ENCODE measurements at places on chromosomes 7 and 10. TPM values are rescaled to one million over a fixed set of nuclear protein-coding genes. Genes with fewer than 3 reads are reported as not detected.

The MUC12 gene
- total RNA-seq: 12.2 TPM

DNA sequence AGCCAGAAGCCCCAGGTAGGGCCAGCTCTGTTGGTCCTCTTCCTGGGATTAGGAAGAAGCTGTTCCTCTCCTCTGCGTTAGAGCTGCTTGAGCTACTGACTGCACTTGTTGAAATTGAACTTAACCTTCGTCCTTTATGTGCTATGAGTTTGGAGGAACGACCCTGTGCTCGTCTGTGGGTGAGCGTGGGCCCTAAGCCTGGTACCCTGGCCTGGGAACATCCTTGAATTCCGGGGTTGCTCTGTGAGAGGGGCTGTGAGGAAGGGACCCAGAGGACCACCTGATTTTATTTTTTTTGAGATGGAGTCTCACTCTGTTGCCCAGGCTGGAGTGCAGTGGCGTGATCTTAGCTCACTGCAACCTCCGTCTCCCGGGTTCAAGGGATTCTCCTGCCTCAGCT, 447.2 kb upstream of the FOXK1 start:
- no peak for DNase-seq
- H3K4me3 ChIP-seq: no peak overlapping the region
- H3K36me3 ChIP-seq: no peaks in the 10 kb centered on the region

GRCh38 chr7:104550362-104550761, 222.0 kb downstream of the LHFPL3 start:
- H3K36me3 ChIP-seq: no peaks in the 10 kb centered on the region
- no peak for DNase-seq
- no peaks in the 10 kb centered on the region for H3K27me3 ChIP-seq
- no peak overlapping the region for H3K27ac ChIP-seq
- no peaks in the 10 kb centered on the region for H3K4me1 ChIP-seq

DNA sequence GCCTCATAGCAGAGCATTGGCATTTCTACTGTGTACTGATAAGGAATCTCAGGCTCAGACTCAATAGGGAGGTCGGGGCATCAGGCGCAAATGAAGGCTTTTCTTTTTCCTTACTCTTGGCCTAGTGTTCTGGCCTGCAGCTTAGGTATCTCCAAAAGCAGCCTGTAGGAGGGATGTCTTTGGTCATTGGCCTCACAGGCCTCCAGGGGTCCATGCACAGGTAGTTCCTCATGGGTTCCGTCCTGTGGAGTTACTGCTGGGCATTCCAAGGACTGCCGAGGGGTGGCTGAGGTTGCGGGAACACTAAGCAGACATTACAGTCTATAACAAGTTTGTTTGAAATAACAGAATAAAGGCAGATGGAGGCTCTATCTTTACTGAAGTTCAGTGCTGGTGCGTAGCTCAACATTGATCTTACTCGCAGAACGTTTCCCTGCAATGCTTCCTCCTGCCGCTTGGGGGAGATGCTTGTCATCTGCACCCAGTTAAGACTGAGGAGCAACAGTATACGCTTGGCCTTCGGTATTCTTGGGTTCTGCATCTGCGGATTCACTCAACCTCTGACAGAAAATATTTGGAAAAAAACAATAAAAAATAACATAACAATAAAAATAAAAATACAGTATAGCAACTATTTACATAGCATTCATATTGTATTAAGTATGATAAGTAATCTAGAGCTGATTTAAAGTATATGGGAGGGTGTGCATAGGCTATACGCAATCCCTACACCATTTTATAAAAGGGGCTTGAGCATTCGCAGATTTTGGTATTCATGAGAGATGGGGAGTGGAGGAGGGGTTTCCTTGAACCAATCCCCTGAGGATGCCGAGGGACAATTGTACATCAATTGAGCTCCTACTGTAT, 58.9 kb downstream of the SH2D4B start:
- peak; percentile 66 for DNase-seq
- no peaks in the 10 kb centered on the region for H3K4me1 ChIP-seq
- no peaks in the 10 kb centered on the region for H3K36me3 ChIP-seq
- H3K27ac ChIP-seq: no peak overlapping the region
- no peak overlapping the region for H3K4me3 ChIP-seq
- H3K27me3 ChIP-seq: no peaks in the 10 kb centered on the region

DNA sequence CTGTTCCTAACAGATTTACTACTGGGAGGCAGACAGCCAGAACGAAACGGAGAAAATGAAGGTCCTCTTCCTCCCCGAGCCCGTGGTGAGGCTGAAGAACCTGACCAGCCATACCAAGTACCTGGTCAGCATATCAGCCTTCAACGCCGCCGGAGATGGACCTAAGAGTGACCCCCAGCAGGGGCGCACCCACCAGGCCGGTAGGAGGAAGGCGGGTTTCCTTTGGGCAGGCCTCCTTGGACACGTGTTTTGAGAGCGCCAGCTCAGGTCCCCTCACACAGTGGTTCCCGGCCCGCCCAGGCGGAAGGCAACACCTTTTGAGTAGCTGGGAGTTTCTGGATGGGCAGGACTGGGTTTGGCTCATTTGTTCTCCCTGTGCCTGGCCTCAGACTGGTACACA, 474.0 kb upstream of the FOXK1 start:
- H3K27ac ChIP-seq: no peak overlapping the region
- H3K27me3 ChIP-seq: no peaks in the 10 kb centered on the region
- H3K36me3 ChIP-seq: no peaks in the 10 kb centered on the region
- no peaks in the 10 kb centered on the region for H3K4me1 ChIP-seq

The VWA2 gene
- 1.6 TPM for total RNA-seq

GRCh38 chr7:26197153-26198115, 3.1 kb downstream of the HNRNPA2B1 start:
- H3K4me1 ChIP-seq: peaks cover 2% of the 10 kb centered on the region

GRCh38 chr10:69317175-69317604, 38.9 kb downstream of the HK1 start:
- H3K27ac ChIP-seq: no peak overlapping the region
- peaks cover 4% of the 10 kb centered on the region for H3K36me3 ChIP-seq
- H3K4me1 ChIP-seq: peaks cover 24% of the 10 kb centered on the region
- H3K27me3 ChIP-seq: no peaks in the 10 kb centered on the region
- DNase-seq: peak; percentile 62

- DNase-seq: peak; percentile 32
- peaks cover 2% of the 10 kb centered on the region for H3K36me3 ChIP-seq
- no peak overlapping the region for H3K27ac ChIP-seq
- H3K4me1 ChIP-seq: no peaks in the 10 kb centered on the region
- H3K4me3 ChIP-seq: no peak overlapping the region
Observed at GRCh38 chr10:48456361-48456804, 148.5 kb downstream of the ARHGAP22 start.

- H3K27ac ChIP-seq: no peak overlapping the region
- no peak for DNase-seq
- no peaks in the 10 kb centered on the region for H3K4me1 ChIP-seq
- H3K27me3 ChIP-seq: 0 out of 2 replicates have a peak, but pooled peaks cover 2% of the 10 kb centered on the region
- no peak overlapping the region for H3K4me3 ChIP-seq
Observed at GRCh38 chr10:3763852-3764625, 21.0 kb downstream of the KLF6 start.

- no peak overlapping the region for H3K27ac ChIP-seq
- no peak overlapping the region for H3K4me3 ChIP-seq
- H3K36me3 ChIP-seq: no peaks in the 10 kb centered on the region
- no peaks in the 10 kb centered on the region for H3K27me3 ChIP-seq
- DNase-seq: no peak
- H3K4me1 ChIP-seq: no peaks in the 10 kb centered on the region
Observed at GRCh38 chr10:128025951-128026350, 100.3 kb downstream of the MKI67 start.

The CTNNA3 gene
- total RNA-seq: 2.3 TPM

GRCh38 chr7:2559283-2559950, 638 bp downstream of the IQCE start:
- H3K4me1 ChIP-seq: no peaks in the 10 kb centered on the region
- no peak for DNase-seq
- H3K27ac ChIP-seq: no peak overlapping the region
- no peaks in the 10 kb centered on the region for H3K36me3 ChIP-seq
- no peaks in the 10 kb centered on the region for H3K27me3 ChIP-seq
- H3K4me3 ChIP-seq: peak overlapping the region; percentile 77
